ENCODE measurements at places on chromosomes 5 and 9.
A peak's percentile ranks its signal among the peaks of the same experiment; 100 is the strongest.

- peak; percentile 52 for DNase-seq
Observed at GRCh38 chr5:160269017-160269416, 39.7 kb downstream of the FABP6 start.

GRCh38 chr5:128084228-128085167 lies 932 bp downstream of the SLC12A2 start:
- peak; percentile 55 for DNase-seq

- DNase-seq = no peak
Observed at GRCh38 chr5:73422164-73422563, 26.4 kb downstream of the FOXD1 start.

GRCh38 chr5:36739751-36740221 lies 133.4 kb downstream of the SLC1A3 start:
- no peak for DNase-seq

- DNase-seq = no peak
Observed at GRCh38 chr5:116905885-116906284, 331.3 kb upstream of the SEMA6A start.

GRCh38 chr5:15387931-15388524 lies 112.0 kb upstream of the FBXL7 start:
- no peak for DNase-seq

- DNase-seq = no peak
Observed at GRCh38 chr9:88992556-88992955, 1.3 kb downstream of the S1PR3 start.

DNA sequence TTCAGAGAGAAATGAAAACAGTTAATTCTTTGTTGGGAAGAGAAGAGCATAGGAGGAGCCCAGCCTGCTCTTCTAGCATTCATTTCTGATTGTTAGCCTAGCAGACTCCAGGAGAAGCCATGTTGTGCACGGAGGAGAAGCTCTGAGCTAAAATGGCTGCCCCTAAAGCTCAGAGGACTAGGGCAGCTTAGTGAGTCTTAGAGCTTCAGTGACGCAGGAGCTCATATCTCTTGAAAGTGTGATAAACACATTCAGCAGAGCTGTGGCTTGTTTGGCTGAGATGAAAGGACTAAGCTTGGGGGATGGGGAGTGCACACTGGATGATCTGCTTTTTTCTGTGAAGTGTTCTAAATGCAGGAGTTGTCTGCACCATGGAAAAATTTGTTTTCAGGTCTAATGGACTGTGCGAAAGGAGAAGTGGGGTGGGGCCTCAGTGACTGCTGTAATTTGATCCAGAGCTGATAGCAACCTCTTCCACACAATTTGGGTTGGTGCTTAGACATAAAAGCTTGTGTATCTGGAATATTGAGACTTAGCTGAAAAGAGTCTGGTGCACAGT lies 58.5 kb downstream of the ZNF462 start:
- DNase-seq = peak; percentile 53

GRCh38 chr5:143337946-143338345 lies 65.5 kb downstream of the NR3C1 start:
- no peak for DNase-seq

- no peak for DNase-seq
Observed at GRCh38 chr5:131587541-131587940, 47.5 kb downstream of the RAPGEF6 start.

- no peak for DNase-seq
Observed at GRCh38 chr9:97706246-97706645, 9.1 kb upstream of the XPA start.

- DNase-seq = no peak
Observed at GRCh38 chr5:98433673-98434072, 339.8 kb upstream of the RGMB start.

GRCh38 chr9:92734931-92735635 lies 29.6 kb downstream of the BICD2 start:
- no peak for DNase-seq

DNA sequence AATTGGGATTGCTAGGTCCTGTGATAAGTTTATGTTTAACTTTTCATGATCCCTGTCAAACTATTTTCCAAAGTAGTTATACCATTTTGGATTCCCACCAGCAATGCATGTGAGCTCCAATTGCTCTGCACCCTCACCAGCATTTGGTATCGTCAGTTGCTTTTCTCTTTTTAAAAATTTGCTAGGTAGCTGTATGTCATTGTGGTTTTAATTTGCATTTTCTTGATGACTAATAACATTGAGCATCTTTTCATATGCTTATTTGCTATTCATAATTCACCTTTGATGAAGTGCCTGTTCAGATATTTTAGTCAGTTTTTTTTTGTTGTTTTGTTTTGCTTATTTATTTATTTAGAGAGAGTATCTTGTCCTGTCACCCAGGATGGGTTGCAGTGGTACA lies 12.5 kb downstream of the TAF1L start:
- no peak for DNase-seq

DNA sequence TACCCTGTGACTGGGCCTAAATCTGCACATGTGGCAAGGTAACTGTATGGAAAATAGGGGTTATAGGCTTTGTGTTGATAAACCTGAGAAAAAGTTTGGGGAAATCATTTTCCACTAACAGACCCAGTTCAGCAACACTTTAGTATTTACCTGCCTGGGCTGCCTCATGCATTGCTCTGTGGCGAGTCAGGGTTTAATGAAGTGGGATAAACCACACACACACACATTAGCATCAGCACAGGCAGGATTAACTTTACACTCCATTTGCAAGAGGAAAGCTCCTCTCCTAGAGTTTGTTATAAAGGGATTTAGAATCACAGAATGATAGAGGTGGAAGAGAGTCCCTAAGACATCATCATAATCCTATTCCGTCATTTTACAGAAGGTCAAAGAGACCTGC lies 20.0 kb upstream of the ZCCHC7 start:
- DNase-seq = no peak

DNA sequence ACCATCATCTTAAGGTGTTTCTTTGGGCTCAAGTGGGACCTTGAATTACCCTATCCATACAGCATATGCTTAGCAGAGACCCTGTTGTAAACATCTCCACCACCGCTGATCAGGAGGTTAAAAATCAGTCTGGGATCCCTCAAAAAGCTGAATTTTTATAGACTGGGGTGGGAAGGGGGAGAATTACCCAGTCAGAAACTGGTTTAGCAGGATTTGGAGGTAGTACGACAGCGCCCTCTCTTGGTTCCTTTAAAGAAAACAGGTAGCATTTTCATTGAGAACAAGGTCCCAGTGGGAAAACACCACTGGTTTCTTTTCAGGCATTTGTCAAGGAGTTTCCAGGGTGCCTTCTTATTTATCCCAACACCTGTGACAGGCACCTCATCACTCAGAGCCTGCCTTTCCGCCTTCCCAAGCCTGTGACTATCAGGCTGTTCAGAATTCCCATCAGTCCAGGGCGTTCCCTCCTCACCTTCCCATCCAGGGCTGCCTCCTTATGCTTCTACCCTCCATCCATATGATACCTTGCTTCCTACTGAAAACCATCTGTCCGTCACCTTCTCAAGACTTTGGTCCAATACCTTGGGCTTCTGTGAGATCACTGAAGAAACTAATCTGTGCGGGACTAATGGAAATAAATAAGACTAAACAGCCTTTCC lies 203.8 kb upstream of the RAI14 start:
- no peak for DNase-seq

GRCh38 chr9:131611586-131612315 lies 66.4 kb downstream of the PRRT1B start:
- DNase-seq = no peak

DNA sequence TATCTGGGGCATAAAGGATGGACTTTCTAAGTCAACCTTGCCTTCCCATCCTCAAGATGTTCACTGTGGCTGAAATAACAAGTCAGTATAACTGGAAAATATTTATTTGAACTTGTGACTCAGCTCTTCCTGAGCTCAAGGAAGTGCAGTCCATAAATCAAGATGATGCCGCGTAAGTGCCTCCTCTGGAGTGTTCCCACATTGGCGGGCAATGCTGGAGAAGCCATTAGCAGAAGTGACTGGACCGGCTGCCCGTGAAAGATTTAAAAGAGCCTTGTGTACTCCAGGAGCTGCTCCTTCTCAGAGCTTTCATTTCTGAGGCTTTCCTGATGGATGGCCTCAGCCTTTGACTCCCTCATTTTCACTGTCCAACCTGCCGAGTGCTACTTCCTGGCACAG lies 17.4 kb downstream of the TMOD1 start:
- no peak for DNase-seq

- DNase-seq = no peak
Observed at GRCh38 chr5:134111741-134112647, 2.5 kb upstream of the TCF7 start.

DNA sequence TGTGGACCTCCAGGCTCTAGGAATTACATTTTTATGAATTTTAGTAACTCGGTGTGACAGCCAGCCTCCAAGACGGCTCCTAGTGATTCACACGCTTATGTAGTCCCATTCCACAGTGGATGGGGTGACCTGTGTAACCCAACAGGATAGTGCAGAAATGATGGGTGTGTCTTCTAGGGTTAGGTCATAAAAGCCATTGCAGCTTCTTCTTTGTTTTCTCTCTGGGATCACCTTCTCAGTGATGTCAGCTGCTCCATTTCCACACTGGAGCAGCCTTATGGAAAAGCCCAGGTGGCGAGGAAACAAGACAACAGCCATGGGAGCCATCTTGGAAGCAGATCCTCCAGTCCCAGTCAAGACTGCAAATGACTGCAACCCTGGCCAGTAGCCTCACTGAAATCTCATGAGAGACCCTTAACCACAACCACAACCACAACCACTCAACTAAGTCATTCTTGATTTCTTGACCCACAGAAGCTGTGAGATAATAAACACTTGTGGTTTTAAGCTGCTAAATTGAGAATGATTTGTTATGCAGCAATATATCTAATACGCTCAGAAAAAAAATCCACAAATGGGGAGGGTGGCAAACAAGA lies 5.1 kb upstream of the GNPDA1 start:
- DNase-seq = no peak

DNA sequence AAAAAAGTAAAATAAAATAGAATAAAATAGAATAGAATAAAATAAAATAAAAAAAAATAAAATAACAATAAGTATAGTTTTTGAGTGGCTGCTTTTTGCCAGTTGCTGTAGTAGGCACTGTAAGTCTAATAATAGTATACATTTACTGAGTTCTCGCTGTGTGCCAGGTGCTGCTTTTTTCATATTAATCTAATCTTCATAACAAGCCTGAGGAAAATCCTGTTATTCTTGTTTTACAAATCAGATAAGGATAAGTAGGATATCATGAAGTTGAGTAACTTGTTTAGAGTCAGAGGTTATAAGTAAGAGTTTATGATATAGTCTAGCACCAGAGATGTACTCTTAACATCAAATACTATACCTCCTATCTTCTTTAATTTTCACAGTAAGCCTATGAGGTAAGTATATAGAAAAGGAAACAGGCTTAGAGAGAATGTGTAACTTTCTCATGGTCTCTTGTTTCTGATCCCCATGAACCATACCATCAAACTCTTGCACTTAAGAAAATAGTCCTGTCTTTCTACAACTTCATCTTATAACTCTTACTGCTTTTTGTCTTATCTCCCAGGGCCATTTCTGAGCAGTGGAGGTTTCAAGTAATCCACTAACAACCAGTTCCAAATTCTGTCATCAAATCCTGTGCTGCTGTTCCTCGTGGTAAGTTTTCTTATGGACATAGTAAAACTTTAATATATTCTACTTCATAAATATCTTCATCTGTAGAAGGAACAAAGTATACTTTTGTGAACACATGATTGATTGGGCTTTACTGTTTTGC lies 18.7 kb downstream of the RMI1 start:
- no peak for DNase-seq

- no peak for DNase-seq
Observed at GRCh38 chr5:108028412-108028811, 353.5 kb downstream of the FBXL17 start.

DNA sequence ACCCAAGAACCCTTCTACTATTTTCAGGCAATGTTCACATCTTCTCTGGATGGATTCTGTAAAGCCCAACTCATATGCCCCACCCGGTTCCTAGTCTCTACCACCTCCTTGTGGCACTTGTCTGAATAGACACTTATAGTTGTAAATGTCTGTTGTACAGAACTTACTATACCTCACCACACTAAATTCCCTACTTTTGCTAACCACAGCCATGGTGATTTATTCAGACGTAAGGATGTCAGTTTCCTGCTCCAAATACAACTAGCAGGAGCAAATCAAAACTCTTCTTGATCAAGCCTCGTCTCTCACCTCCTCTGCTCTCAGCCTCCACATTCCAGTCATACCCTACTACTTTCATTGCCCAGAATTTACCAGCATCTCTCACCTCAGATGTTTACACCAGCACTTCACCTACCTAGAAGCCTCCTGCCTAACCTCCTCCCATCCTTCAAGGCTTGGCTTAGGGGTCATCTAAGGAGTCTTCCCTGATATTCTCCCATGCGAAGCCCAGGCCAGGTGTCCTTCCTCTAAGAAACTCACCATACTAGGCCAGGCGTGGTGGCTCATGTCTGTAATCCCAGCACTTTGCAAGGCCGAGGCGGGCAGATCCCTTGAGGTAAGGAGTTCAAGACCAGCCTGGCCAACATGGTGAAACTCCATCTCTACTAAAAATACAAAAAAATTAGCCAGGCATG lies 75.5 kb downstream of the MAPKAP1 start:
- DNase-seq = no peak

DNA sequence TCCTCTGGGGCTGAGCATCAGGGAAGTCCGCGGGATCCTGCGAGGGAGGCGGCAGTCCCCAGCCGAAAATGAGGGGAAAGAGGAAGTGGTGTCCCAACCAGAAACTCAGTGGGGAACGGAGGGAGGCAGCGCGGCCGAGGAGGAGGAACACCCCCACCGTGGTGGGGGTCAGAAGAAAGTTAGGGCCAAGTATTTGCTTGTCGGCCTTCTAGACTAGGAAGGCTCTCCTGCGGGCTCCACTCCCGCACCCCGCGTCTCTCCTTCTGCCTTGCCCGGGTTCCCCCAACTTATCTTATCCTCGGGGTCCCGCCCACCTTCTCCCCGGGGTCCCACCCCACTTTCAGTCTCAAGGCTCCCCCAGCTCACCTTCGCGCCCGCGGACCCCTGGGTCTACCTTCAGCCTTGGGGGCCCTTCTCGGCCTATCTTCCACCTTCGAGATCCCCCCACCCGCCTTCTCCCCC lies 557 bp upstream of the PHF2 start:
- no peak for DNase-seq

- DNase-seq = no peak
Observed at GRCh38 chr5:112693301-112693700, 44.4 kb upstream of the APC start.

GRCh38 chr9:8484597-8485191 lies 685.1 kb upstream of the DMAC1 start:
- DNase-seq = no peak

DNA sequence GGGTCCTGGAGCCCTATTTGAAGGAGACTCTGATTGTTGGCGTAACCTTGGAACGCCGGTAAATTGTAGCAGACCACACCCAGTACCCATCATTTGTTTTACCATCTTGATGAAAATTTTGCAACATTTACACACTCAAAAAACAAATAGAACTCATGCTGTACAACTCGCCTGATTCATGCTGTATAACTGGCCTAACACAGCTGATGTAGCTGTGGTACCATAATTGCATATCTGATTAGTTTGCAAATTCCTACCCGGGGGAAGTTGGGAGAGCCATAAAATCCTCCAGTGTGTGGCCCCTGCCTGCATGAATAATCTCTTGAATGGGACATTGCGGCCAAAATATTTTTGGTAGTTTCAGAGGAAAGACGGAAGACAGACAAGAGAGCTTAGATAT lies 9.7 kb downstream of the NIPAL4 start:
- DNase-seq = no peak

GRCh38 chr9:6715755-6716643 lies 41.8 kb upstream of the KDM4C start:
- peak; percentile 29 for DNase-seq

All from C1 segment of cervical spinal cord (tissue), 14 donors.